GF-D8 (cell line): ENCODE measurements at places on chromosomes 5 and 9.

- no peak for DNase-seq
Observed at GRCh38 chr5:140383300-140383699, 18.3 kb upstream of the ANKHD1 start.

- DNase-seq, result no peak
Observed at GRCh38 chr5:82334856-82335255, 56.7 kb upstream of the RPS23 start.

- no peak for DNase-seq
Observed at GRCh38 chr5:147704544-147704943, 78.0 kb downstream of the JAKMIP2 start.

GRCh38 chr5:67335426-67335825 lies 138.8 kb upstream of the CD180 start:
- DNase-seq, result no peak

GRCh38 chr5:159490507-159490906 lies 160.2 kb upstream of the IL12B start:
- DNase-seq, result no peak

GRCh38 chr9:111828193-111828592 lies 33.5 kb upstream of the SHOC1 start:
- DNase-seq, result no peak

GRCh38 chr9:134635351-134636148 lies 6.1 kb upstream of the COL5A1 start:
- no peak for DNase-seq

GRCh38 chr5:146645342-146645741 lies 129.4 kb upstream of the GPR151 start:
- no peak for DNase-seq

GRCh38 chr9:11319538-11319937 lies 706.7 kb upstream of the PTPRD start:
- no peak for DNase-seq

GRCh38 chr5:123559434-123559775 lies 47.4 kb downstream of the CSNK1G3 start:
- no peak for DNase-seq

- no peak for DNase-seq
Observed at GRCh38 chr9:136759001-136759400, 958 bp upstream of the LCN8 start.

DNA sequence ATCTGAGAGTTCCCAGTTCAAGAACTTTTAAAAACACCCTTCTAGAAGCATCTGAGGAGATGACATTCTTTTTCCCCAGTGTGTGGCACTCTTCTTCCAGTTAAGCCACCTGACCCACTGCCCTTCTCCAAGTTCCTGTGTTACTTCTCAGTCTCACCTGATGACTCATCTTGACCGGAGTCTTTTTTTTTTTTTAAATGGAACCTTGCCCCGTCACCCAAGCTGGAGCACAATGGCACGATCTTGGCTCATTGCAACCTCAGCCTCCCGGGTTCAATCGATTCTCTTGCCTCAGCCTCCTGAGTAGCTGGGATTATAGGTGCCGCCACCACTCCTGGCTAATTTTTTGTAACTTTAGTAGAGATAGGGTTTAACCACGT lies 224.1 kb upstream of the DAB2 start:
- no peak for DNase-seq

GRCh38 chr9:130631331-130632080 lies 32.9 kb upstream of the PRDM12 start:
- DNase-seq, result no peak

DNA sequence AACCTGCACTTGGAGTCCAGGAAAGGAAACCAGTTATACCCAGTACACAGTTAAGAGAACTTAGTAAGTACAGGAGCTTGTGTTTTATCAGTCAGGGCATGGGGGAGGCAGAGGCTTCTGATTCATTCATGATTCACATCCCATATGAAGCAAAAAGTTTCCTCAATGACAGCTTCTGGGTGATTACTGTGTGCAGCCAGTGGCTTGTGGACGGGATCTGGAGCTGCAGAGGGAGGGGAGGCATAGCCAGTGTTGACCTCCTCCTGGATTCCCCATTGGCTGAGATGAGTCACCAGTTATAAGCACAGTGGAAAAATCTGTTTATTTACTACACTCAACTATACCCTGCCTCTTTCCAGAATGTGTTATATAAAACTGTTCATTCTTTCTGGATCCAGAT lies 17.7 kb downstream of the IL31RA start:
- DNase-seq, result no peak

DNA sequence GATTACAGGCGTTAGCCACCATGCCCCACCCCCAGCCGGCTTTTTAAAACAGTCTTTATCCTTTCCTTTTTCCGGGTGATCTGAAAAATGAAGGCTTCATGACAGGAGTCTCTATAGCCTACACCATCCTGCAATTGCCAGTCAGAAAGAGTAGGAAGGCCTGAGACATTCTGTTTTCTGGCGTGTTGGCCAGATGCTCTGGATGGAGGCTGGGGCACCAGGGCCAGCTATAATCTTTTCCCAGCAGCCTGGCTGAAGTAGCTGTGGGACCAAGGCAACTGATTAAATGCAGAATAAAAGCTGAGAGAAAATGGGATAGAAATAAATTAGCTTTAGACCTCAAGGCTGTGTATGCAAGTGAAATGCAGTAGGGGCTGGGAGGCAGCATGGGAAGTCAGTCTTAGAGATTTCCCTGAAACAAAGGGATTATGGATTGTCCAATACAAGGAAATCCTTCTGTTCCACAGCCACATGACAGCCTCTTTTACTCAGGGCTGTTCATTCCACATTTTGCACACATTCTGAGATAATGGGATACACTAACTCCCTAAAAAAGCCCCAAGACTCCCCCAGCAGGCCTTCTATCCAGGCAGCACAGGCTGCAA lies 116.0 kb upstream of the LRRTM2 start:
- DNase-seq, result no peak

DNA sequence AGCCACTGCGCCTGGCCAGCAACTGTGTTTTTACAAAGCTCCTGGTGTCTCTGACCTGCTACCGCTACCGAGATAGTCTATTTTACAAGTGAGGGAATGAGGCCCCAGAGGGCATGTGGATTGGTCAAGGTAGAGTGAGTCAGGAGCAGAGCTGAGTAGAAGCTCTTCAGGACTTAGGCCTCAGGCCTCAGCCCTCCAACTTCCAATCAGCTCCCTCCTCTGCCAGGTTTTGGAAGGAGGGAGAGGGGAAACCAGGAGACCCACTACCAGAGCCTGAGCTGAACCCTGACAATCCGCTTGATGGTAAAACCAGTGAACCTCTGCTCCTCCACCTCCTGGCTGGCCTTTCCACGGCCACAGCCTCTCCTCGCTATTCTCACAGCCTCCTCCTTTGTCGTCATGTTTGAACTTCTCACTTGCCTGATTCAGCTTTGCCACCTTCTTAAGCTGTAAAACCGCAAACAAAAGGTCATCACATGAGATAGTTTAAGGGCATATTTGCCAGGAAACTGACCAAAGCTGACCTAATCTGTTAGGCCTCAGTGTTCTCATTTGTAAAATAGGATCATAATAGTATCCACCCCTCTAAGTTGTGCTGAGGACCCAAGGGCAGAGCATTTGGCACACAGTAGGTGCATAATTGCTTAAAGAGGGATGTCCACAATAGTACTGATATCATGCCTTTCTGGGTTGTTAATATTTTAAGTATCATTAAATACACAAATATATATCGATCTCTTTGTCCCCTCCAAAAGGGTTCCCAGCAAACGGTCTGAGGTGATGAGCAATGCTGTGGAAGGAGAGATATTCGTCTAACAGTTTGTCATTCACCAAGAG lies 1.7 kb downstream of the TRAF1 start:
- no peak for DNase-seq

GRCh38 chr5:111679611-111680010 lies 77.4 kb downstream of the NREP start:
- DNase-seq, result no peak

- DNase-seq, result no peak
Observed at GRCh38 chr9:136527721-136528710, 17.8 kb downstream of the NOTCH1 start.

- DNase-seq, result no peak
Observed at GRCh38 chr9:94754976-94755475, 28.5 kb downstream of the AOPEP start.

- no peak for DNase-seq
Observed at GRCh38 chr5:51479840-51480239, 96.6 kb downstream of the ISL1 start.

DNA sequence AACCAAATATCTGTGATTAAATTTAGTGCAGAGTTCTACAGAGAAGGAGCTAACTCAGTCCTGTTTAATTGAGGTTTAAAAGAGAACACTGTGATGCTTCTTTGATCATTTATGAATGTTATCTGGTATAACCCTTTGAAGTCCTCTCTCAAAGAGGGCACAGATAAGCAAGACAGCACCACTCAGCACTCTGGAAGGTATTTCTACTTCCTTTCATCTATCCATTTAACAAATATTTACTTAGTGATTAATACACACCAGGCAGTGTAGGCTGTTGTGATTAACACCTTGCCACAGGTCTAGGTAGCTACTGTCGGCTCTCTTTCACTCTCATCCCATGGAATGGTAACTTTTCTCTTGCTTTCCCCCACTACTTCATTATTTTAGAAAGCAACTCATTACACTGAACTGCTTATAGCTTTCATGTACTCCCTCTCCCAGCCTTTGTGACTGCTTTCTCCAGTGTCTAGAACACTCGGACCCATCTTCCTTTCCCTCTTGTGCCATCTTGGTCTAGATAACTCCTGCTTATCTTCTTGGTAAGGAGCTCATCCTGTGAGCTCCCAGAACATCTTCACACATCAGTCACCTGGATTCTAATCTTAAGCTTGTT lies 54.7 kb downstream of the GLDC start:
- DNase-seq, result no peak

DNA sequence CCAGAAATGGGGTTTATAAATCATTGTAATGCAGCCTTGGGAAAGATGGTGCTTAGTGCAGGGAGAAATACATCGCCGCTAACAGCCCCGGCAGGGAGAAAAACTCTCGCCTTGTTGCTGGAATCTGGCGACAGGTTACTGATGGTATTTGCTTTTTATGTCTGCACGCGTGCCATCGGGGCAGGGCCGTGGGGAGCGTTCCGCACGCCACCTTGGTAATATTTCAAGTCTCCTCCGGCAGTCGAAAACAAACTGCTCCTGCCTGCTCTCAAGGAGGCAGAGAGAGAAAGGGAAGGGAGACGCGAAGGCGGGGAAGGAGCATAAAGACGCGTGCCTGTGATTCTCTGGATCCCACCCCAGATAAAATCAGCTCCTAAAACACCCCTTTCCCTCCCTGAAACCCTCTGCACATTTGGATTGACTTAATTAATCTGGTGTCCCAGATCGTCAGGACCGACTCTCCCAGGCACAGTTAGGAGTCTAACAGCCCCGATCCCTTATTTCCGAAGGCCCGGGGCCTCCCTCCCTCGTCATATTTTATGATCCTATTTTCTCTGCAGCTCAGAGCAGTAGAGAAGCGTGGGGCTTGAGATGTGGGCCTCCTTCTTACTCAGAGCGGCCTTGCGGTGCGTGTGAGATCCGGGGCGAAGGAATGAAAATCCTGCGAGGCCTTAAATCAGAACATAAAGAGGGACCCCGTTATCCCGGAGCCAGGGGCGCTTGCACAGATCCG lies 47.7 kb downstream of the CFAP77 start:
- DNase-seq, result no peak

DNA sequence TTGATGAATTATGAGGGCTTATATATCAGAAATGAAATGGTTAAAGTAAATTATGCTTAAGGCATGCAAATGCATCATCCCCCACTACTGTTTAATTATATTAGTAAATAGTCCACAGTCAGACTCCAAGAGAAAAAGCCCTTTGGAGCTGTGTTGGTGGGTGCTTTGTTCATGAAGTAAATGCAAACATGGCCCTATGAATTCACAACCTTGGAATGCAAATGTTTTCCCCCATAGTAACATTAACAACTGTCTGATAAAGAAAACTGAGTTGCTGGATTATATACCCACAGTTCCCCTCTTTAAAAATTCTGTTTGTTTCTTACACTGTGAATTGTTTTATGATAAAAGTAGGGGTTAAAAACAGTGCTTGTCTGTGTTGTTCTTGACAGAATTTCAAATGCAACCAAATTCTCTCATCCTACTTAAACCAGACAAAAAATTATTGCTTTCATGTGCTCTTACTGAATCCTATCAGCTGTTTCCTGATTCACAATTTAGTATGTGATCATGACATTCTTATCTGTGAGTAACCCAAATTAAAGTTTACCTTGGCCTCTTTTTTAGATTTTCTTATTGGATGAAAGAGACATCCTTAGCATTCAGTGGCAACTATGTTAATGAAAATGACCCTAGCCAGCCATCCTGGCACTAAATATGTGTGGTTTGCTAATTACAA lies 48.5 kb upstream of the SNCAIP start:
- DNase-seq, result no peak

DNA sequence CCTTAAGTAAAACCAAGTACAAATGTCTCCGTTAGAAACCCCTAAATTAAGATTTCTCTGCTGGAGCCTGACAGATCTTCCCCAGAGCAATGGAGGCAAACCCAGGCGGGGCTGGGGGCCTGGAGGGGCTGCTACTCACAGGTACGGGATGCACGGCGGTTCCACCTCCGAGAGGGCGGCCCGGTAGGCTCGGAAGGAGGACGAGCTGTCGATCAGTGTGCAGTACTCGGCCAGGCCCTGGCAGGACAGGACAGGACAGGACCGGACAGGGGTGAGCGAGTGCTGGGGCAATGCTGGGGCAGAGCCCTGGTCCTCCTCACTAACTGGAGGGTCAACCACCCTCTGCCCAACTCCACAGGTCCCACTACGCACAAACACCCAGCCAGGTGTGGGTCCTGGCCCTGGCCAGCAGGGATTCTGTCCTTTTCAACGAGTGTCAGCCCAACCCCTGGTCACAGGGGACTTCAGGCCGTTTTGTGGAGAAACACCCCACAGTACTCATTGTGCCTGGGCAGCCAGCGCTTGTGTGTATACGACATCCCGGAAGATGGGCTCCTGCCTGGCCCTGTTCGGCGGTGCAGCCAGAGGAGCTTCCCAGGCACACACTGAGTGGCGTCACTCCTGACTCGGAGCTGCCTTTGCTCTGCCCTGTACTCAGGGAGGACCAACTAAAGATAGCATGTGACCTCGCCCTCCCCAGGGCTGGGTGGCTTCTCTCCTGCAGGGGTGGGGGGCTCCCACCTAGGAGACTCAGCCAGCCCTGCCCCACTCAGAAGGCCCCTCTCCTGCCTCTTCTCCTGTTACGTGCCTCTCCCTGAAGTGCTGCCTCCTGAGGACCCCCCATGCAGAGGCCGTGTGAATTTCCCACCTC lies 37.4 kb downstream of the PRRT1B start:
- DNase-seq, result no peak
